ENCODE measurements at places on chromosomes 1 and 21. TPM values are rescaled to one million over a fixed set of nuclear protein-coding genes. Genes with fewer than 3 reads are reported as not detected.

CAMK2N1 gene
- 7.7 TPM for total RNA-seq

DNASE2B gene
- 0.88 TPM for total RNA-seq

DNA sequence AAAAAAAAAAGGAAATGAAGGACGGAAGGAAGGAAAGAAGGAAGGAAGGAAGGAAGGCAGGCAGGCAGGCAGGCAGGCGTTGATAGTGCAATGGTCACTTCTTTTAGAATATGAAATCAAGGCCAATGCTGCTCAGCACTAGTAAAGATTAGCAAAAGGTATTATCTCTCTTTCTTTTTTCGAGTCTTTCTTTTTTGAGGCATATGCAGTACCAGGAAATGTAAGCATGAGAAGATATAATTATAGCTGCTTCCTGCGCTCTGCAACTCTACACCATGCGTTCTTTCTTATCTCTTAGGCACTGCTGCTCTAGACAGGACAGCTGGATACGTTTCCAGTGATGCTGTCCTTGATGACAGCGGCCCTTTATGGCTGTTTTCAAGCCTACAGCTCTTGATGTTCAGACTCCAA lies 1512.5 kb upstream of the B3GALT2 start:
- DNase-seq = no peak

GRCh38 chr1:111649648-111650047 lies 30.1 kb downstream of the RAP1A start:
- no peak for DNase-seq

CADM3 gene
- 4.8 TPM for total RNA-seq

DNA sequence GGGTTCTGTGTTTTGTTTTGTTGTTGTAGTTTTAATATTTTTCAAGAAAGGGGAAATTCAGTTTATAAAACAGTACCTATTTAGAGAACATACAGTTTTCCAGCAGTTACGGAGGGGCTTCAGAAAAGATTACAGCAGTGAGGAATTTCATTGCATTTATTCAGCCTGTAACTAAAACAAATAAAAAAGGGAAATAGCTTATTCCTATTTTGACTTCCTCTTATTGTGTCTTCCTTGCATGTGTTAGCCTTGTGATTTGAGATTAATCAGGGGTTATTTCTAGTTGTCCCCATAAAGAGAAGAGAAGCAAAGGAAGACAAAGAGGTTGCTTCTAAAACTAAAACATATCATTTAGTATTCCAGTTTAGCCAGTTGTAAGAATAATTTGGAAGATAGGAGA lies 35.0 kb downstream of the CTTNBP2NL start:
- no peak for DNase-seq

GRCh38 chr1:9449976-9450696 lies 89.1 kb upstream of the SLC25A33 start:
- DNase-seq = no peak

GRCh38 chr1:121519042-121519755 lies 334.4 kb downstream of the SRGAP2C start:
- DNase-seq = peak; percentile 20

DNA sequence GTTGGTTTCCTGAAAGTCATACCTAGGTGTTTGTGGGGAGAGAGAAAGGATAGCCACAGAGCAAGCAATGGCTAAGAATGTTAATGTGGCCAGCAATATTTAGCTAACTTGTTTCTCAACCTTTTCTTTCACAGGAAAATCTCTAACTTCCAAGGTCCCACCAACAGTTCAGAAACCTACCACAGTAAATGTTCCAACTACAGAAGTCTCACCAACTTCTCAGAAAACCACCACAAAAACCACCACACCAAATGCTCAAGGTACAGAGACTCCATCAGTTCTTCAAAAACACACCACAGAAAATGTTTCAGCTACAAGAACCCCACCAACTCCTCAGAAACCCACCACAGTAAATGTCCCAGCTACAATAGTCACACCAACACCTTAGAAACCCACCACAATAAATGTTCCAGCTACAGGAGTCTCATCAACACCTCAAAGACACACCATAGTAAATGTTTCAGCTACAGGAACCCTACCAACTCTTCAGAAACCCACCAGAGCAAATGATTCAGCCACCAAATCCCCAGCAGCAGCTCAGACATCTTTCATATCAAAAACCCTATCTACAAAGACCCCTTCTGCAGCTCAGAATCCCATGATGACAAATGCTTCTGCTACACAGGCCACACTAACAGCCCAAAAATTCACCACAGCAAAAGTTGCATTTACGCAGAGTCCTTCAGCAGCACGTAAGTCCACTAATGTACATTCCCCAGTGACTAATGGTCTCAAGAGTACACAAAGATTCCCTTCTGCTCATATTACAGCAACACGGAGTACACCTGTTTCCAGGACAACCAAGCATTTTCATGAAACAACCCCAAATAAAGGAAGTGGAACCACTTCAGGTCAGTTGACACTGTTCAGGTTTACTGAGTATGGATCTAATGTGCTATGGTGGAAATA lies 15.3 kb downstream of the CD55 start:
- peak; percentile 10 for DNase-seq

- DNase-seq = no peak
Observed at GRCh38 chr1:247548769-247549182, at the start of gene GCSAML. Gene GCSAML (plus strand): TSS chr1:247549134. CDS start chr1:247549192, 58 bp downstream.

MROH9 gene
- not detected for total RNA-seq

Data from thyroid gland (tissue), 4 donors.